ENCODE measurements at places on chromosomes 11 and 22.

GRCh38 chr11:61265357-61265756, 24.4 kb downstream of the PGA5 start:
- DNase-seq = no peak

DNA sequence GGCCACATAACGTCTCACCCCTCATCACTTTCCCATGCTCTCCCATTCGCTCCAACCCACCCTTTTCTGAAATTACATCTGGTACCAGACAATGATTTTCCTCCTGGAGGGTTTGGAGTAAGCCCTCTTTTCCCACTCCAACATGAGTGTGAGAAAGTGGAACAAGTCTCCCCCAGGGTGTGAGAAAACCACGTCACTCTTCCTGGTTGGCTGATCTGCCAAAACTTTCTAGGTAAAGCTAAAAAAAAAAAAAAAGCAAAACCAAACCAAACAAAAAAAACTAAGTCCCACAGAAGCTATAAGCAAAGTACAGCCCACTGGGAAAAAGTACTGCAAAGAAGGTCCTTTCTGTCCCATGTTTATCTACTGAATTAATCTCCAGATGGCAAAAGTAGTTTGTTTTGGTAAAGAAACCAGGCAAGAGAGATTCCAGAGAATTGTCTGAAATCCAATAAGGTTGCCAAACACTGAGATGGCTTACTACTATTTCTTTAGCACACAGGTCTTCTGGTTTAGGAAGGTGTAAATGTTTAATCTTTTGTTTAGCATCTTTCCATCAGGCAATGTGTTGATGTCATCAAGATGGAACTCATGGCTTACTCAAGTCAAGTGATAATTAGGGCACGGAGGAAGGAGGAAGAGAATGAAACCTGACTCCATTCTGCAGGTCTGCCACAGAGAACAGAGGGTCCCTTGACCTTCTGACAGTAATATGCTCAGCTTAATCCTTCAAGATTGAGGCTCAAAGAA, 395.6 kb downstream of the LARGE1 start:
- DNase-seq = no peak

GRCh38 chr11:65340226-65340625, 6.6 kb downstream of the DPF2 start:
- no peak for DNase-seq

DNA sequence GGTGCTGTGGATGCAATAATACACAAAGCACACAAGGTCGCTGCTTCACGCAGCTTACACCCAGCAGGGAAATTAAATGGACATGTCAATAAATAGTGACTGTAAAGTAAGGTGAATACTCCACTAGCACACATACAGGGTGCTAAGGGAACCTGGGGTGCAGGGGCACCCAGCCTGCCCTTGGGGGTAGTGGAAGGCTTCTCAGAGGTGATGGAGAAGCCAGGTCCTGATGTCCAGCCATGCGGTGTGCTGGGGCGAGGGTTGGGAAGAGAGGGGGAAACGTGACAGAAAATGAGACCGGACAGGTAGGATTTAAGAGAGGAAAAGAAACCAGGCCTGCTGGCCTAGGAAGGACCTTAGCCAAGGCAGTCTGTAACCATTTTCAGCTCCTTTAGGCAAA, 200.5 kb downstream of the GRIK4 start:
- DNase-seq = no peak

DNA sequence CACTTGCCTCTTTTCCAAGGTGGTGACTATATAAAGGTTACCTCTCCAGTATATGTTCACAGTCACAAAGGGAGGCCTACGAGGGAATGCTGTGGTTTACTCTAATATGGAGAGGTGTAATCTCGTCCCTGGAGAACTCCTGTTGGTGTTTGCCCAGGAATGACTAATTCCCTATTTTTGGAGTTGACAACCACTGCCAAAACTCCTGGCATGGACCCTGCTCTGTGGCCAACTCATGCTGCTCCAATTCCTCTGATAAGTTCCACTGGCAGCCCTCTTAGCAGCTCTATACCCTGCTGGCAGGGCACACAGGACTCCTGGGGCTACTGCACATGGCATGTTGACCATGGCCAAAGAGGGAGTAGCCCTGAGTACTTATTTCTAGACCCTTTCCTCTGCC, 418.7 kb upstream of the ANO5 start:
- DNase-seq = no peak

DNA sequence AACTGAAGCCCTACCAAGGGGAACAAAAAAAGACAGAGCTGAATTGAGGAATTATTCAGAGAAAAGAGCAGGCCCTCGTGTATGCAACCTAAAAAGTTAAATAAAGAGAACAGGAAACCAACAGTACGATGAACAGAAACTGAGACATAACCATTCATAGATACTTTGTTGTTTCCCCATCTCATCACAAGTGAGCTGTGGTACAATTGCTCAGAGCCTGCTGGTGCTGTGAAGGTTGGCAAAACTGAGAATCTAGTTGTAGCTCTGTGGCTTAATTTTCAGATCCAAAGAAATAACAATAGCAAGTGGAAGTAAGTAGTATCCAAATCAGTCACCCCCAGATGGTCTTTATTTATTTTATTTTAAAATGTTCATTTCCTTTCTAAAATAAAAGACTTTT, 37.7 kb upstream of the BLID start:
- no peak for DNase-seq

DNA sequence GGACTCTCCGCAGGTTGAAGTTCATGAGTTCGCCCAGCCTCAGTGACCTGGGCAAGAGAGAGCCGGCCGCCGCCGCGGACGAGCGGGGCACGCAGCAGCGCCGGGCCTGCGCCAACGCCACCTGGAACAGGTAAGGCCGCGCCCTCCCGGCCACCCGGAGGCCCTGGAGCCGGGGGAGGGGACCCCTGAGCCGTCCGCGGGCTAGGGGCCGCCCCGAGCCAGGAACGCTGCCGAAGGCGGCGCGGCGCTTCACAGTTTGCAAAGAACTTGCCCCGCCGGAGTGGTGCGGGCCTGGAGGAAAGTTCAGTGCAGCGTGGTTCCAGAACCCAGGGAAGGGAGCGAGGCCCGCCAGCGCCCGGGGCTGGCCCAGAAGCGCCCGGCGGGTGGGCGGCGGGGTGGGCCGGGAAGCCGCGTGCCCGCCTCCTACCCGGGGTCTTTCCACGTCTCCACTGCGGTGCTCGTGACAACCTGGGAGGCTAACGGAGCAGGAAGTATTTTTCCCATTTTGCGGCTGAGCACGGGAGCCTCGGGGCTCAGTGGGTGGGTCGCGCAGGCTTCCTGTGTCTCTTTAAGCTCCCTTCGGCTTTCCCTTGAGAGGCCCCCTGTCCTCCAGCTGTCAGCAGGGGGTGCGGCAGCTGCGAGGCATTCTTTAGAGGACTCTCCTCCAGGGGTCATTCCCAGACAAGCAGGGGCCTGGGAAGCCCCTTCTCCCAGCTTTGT, 635 bp downstream of the PRR5 start:
- peak; percentile 49 for DNase-seq
